ENCODE measurements at places on chromosomes 5 and 9. TPM values are rescaled to one million over a fixed set of nuclear protein-coding genes. Genes with fewer than 3 reads are reported as not detected.
A peak's percentile ranks its signal among the peaks of the same experiment; 100 is the strongest.

The SNX18 gene
- 15.9 TPM for total RNA-seq

DNA sequence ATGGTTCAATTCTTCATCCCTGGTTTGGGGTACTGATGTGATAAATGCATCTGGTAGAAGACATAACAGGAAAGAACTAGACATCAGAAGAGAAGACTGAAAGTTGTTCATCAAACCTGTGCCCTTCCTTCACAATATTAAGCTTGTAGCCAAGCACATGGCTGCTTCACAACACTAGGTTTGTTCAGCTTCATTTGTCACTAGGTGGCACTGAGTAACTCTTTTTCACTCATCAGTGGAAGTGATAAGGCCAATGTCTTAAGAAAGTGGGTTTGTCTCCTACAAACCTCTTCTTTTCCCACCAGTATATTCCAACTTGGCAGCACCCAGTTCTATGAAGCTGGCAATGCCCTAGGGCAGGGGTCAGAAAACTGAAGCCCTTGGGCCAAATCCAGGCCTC lies 26.9 kb downstream of the ZNF484 start:
- no peak for DNase-seq

GRCh38 chr9:93549611-93550010 lies 26.8 kb upstream of the PHF2 start:
- no peak for DNase-seq

DNA sequence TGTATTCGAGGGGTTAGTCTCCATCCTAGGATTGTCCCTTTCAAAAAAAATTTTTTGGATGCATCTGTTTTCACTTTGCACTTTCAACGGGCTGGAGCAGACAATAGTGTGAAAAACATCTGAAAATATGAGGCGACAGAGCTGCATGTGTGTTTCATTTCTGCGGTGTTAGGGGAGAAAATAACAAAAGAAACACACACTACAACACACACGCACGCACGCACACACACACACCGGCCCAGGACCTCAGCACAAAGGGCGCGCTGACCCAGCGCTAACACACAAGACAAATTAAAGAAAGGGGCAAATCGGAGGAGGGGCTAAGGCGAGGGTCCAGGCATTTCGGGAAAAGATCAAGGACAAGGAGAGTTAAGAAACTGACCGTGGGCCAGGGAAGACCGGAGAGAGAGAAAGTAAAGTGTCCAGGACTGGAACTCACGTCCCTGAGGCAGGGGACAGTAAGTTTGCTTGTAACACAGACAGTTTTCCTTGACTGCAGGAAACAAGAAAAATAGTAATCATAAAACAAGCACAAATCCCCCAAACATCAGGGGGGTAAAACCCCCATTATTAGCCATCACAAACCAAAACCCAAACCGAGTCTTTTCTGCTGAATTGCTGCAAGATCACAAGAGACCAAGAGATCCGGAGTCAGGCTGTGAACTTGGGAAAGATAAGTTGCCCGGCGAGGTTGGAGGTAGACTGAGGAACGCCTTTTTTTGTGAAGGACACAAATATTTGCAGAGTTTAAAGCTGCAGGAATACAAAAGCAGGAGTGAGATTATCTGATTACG lies 302.1 kb downstream of the PARP8 start:
- DNase-seq, result peak; percentile 14

The FAM221B gene
- total RNA-seq, result not detected

DNA sequence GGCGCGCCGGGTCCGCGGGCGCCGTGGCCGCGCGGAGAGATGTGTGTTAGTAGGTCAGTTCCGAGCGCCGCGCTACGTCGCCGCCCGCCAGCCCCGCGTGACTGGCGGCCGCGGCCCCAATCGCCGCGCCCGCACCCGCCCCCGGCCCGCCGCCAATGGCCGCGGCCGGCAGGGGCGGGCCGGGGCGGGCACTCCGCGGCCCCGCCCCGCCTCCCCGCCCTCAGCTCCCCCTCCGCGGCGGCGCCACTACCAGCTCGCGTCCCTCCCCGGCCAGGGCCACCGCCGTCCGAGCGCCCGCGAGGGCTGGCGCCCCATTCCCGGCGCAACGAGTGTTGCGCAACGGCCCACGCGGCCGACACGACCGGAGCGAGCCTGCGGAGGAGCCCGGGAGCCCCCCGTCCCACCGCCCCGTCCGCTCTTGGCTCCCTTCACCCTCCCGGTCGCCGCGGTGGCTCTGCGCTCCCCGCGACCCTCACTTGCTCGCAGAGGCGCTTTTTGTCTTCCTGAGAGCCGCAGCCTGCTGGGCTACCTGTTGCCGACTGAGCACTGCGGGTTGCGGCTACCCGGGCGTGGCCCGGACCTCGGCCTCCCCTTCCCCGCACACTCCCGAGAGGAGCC lies at the start of gene NFIL3:
Gene NFIL3 (minus strand): TSS at position 48 of the 618 bp plus-strand sequence. CDS start 13,098 bp downstream, outside the sequence.
- peak; percentile 72 for DNase-seq

The MAMDC4 gene
- 1.1 TPM for total RNA-seq

GRCh38 chr9:129569502-129570449 lies 51.1 kb downstream of the C9orf50 start:
- DNase-seq, result no peak

DNA sequence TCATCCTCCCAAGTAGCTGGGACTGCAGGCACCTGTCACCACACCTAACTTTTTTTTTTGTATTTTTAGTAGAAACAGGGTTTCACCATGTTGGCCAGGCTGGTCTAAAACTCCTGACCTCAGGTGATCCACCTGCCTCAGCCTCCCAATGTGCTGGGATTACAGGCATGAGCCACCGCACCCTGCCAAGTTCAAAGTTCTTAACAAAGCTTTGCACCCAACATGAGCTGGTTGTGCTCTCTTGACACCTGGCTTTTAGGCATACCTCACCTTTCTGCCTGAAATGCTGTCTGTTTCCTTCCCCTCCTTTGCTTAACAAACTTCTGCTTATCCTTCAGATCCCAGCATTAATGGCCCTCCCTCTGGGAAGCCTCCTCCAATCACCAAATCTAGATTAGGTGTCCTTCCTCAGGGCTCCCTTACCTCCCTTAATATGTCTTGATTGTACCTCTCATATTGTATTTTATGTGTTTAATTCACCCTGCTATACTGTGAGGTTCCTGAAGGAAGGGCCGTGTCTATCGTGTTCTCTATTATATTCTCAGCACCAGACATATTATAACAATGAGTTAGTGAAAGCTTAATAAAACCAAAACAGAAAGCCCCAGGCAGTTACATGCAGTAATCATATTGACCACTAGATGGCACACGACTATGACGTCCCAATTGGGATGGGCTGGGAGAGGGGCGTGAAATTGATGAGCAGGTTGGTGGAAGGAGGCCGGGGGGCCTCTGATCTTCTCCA lies 62.9 kb upstream of the PPARGC1B start:
- DNase-seq, result peak; percentile 44

DNA sequence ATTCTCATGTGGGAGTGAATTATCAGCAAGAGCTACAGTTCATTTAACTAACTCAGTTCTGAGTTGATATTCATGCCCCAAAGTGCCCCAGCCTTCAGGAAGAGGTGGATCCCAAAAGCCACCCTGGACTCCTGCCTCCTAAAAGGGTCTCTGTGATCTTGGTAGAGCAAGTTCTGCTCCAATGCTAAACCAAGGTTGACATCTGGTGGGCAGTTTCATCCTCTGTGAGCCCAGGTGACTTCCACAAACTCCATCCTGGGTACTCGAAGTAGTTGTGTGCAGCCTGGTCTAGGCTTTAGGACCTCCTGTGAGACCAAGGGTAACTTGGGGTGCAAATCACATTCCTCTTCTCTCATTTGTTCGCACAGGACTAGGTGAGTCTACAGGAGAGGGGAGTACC lies 816.8 kb downstream of the MTRR start:
- DNase-seq, result peak; percentile 52

DNA sequence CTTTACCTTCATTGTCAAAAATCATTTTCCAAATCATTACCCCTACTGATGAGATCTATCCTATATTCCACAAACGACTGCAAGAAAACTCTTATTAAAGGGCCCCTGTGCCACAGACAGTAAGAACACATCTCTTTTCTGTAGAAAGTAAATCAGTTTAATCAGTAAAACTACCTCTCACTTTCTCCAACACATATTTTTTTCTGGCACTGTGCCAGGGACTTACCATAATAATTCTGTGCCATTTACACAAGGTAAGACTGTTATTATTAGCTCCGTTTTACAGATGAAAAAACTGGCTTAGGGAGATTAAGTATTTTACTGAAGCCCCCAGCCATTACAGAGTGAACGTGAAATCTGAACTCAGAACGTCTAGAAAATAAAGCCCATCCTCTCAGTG lies 587.0 kb upstream of the COX7C start:
- no peak for DNase-seq

DNA sequence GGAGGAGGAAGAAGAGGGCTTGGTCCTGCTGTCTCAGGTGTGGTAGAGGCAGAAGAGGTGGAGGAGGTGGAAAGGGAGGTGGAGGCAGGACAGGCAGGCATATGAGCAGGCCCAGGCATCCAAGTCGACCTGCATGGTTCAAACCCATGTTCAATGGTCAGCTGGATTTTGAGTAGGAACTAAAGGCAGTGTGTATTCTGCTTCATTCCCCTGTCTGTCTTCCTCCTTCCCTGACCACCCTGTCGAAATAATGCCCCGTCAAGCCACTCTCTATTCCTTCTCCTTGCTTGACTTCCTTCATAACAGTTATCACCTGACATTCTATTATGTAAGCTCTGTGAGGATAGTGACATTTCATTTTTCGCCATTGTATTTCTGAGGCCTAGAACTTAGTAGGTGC lies 34.8 kb downstream of the ATP6V0E1 start:
- no peak for DNase-seq

DNA sequence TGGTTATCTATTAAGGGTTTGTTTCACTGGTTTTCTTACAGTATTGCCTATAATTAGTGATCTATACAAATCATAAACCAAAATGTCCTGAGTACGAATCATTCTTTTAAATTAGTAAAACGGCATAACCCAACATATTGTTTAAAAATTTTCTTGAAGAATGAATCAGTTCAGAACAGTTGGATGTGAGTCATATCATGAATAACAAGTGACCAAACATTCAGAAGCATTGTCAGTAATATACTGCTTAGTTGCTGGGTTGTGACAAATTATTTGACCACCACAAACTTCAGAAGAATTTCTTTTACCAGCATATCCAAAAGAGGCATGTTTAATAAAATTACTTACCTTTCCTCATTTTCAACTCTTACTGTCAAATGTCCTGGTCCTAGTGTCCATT lies 111.2 kb downstream of the UNC13B start:
- DNase-seq, result no peak

- no peak for DNase-seq
Measured at GRCh38 chr5:72644296-72644695, 137.1 kb upstream of the ZNF366 start.

GRCh38 chr9:90818279-90818678 lies 16.7 kb downstream of the SYK start:
- DNase-seq, result no peak

The WDR38 gene
- total RNA-seq, result not detected

- peak; percentile 63 for DNase-seq
Measured at GRCh38 chr9:94554439-94555331, at the start of gene PCAT7. Gene PCAT7 (plus strand): TSS chr9:94555083.

DNA sequence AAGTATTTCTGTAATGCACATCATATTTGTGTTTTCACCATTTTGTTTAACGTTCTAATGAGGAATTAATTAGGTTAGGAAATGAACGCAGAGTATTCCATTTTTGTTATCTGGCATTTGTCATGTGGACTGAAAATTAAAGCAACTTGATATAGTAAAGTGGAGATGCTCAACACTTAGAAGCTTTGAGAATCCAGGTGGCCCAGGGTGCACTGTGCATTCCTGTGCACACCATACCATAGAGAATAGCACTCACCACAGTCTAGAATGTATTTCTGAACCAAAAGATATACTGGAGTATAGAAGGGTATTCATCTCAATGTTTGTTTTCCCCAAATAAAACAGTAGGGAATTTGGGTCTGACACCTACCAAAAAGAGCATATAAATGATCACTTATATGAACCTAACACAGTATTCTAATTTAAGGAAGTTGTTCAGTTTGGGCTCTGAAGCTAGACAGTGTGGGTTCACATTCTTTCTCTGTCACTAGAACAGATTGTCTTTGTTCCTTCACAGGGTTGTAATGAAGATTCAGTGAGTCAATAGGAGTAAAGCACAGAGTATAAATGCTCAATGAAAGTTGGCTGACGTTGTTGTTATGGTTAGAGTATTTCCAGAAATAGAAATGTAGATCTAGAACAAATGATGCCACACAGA lies 125.6 kb upstream of the DMRT1 start:
- no peak for DNase-seq

The SLC46A2 gene
- total RNA-seq, result under 0.01 TPM

DNA sequence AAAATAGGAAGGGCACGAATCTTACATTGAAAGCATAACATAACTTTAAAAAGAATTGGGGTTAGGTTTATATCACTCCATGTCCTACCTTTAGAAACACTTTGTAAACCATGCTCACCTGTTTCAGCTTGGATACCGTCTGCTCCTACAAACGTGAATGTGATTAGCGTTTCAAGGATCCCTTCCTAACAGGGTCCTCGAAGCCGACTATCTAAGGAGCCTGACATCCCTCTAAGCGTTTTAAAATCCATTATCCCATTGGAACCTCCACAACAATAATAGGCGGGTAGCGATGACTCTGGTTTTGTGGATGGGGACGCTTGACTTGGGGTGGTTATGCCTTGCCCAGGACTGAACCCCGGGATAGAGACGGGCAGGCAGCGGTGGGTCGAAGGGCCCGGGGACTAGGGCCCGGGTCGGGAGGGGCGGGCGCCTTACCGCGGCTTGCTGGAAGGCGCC lies 937 bp downstream of the SVEP1 start:
- DNase-seq, result no peak

The CCDC192 gene
- total RNA-seq, result not detected

The FOXE1 gene
- not detected for total RNA-seq

DNA sequence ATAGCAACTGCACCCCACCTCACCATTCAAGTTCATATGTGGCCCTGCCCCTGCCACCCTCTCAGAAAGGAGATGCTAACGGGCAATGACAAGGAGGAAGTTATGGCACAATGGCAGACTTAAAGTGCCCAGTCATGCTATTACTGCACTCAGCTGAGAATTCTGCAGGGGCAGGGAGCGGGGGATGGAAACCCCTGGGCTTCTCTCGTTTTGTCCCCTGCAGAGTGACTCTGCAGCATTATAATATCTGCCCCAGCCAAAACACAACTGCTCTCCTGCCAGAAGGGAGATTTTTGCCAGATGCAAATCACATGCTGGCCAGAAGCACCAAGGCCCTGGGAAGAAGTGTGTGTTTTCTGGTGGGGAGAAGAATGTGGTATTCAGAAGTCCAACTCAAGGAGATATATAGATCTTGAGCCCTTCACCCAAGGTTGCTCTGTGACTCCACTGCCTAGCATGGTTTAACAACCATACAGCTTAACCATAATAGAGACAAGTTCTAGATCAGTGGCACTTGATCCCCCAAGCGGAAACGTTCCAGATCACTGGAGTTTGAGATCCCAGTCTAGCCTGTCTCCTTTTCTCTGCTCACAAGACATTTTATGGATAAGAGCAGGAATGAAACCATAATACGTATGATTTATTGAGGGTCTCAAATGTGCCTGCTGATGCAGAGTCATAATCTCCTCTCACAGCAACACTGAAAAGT lies 207.0 kb upstream of the MAP3K1 start:
- peak; percentile 90 for DNase-seq

DNA sequence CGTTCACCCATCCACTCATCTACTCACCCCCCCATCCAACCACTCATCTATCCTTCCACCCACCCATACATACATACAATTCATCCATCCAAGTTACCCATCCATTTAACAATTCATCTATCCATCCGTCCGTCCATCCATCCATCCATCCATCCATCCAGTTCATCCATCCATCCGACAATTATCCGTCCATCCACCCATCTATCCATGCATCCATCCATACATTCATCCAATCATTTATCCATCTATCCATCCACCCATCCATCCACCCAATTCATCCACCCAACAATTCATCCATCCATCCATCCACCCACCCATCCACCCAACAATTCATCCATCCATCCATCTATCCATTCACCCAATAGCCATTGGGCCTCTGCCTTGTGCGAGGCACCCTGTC lies 173.2 kb upstream of the MVB12B start:
- DNase-seq, result no peak

The INSL4 gene
- total RNA-seq, result not detected

All from hematopoietic multipotent progenitor cell (in vitro differentiated cells).